H1 (cell line): ENCODE measurements at places on chromosomes 16 and 17.

GRCh38 chr16:77657016-77657415 is 65.3 kb upstream of the NUDT7 start:
- peak; percentile 47 for DNase-seq

- DNase-seq = no peak
These were observed 29.9 kb downstream of the PIEZO1 start for GRCh38 chr16:88754912-88755744.

DNA sequence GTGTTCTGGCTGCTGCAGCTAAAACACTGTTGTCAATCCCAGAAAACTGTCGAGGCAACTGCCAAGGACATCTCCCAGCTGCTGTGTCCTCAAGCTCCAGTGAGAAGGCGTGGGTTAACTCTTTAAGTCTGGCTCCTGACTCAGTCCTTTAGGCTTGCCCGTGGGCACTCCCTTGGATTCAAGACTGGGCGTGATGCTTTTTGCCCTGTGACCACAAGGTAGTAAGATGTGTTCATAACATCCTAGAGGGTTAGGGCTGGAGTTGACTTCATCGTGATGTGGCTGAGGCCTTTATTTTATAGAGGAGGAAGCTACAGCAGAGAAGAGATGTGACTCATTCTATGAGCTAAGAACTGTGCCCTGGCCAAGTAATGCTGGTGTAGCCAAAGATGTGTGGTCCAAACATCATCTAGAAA is 50.9 kb upstream of the TEKT3 start:
- no peak for DNase-seq

DNA sequence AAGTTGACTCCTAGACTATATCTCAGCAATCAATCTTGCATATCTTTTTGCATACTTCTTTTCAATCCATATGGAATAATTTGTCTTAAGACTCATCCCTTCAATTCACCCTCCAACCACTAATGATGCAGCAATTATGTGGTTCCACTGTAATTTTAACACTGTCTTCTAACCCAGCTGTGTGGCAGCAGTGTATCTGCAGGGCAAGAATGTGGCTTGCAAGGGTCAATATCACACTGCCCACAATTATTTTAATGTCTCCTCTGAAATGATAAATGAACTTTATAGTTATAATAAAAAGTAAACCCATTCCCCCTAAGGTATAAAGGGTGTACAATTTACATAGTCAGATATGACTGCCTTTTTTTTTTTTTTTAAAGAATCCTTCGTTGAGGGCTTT is 48.6 kb downstream of the FTO start:
- no peak for DNase-seq

- DNase-seq = no peak
These were observed 1748.9 kb downstream of the TP53TG3F start for GRCh38 chr16:35208001-35208935.

DNA sequence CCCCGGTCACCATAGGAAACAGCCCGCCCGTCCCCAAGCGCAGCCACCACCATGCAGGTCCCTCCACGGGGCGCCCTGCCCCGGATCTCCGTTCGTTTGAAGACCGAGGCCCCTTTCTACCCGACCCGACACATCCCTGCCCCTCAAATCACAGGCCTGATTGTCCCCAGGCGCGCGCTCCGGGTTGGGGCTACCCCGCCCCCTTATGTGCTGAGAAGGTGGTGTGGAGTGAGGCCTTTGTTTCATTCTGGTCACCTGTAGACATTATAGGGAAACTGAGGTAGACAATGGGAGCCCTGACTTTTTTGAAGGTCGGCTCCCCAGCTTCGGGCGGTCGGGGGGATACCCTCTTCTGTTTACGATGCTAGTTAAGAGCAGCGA is 763 bp upstream of the ACTG1 start:
- DNase-seq = no peak

DNA sequence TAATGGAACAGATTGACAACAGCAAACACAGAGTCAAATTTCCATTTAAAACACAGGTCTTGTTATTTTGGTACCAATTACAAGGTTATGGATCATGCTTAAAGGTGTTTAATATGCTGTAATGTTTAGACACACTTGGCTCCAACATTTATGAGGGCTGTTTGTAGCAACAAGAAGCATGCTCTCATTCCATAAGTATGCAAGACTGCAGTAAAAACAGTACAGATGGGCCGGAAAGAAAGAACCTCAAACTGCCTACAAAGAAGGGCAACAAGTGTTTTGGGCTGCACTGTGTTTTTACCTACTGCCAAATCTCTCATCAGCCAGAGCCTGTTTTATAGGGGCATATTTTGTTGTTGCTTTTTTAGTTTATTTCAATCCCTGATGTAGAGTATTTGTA is 100.5 kb upstream of the HS3ST3A1 start:
- no peak for DNase-seq

DNA sequence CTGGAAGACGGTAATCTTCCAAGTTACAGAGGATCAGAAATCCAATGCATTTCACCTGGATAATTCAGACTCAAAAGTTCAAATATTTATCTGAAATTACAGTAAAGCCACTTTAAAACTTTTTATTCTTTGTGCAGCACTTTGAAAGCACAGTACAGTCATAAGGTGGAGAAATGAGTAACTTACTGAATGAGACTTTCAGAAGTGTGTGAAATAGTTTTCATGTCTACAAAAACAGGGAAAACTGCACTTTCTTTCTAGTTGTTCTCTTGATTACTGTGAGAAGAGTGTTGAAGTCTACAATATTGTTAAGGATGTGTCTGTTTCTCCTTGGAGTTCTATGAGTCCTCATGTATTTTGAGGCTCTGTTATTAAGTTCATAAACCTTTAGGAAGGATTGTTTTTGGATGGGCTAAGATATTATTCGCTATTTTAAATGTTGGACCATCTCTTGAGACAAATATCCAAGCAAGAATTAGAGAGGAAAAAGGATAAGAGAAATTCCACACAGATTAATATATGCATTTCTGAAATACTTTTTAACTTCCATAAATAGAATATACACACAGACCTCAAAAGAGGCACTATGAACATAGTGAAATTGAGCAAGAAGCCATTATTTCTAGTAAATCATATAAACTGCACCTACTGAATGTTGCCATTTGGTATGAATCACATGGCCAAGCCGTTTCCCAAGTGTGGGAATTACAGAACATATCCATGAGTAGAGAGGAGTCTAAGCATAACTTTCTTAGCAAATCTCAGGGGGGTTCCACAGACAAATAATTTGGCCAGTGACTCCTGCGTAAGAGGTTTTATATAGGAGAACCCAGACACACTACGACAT is 83.6 kb upstream of the PLEKHM1 start:
- DNase-seq = no peak

- no peak for DNase-seq
These were observed 7.4 kb downstream of the ZNF689 start for GRCh38 chr16:30602616-30603277.

GRCh38 chr17:42980766-42981397 is 517 bp downstream of the RUNDC1 start:
- DNase-seq = peak; percentile 65

DNA sequence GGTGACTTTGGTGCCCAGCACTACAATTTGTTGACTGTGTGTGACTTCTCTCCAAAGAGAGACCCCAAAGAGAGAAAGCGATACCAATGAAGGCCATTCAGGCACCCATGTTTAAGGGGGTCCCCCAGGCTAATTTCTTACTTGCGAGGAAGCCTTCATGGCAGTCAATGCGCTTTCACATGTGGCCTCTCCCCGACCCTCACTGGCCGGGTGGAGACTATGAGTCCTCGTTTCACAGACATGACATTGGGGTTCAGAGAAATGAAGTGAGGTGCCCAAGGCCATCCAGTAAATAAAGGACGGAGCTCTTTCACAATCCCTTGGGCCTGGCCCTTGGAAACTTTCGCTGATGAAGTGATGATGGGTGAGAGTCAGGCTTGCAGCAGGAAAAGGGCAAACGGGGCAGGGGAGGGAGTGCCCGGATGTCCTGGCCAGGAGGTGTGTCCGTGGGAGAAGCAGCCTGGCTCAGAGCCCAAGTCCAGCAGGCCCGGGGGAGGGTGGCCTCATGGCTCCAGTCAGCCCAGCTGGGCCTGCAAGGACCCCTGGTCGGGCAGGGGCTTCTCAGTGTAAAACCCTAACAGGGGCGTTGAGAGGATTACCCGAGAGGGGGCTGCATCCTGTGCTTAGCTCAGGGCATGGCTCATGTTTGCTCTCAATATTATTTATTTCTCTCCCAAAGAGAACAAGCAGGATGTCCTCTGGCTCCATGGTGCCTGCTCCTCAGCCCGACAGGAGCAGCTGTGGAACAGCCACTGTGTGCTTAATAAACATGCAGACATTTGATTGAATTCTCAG is 14.7 kb downstream of the TBX2 start:
- DNase-seq = peak; percentile 41

DNA sequence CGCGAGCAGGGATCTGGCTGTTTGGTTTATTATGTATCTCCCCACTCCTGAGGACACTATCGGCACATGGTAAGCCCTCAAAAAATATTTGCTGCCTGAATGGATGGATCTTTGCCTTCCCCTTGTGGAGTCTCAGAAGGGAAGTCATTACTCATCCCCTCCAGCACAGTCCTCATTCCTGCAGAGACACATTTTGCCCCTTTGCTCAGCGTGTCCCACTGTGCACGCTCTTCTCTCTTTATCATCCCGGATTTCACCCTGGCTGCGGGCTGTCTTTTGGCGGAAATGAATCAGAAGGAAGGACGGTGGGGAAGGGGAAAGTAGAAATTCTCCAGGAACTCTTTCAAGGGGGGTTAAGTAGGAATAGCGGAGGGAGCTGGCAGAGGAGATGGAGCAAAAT is 125.2 kb upstream of the CDC42EP4 start:
- DNase-seq = no peak

DNA sequence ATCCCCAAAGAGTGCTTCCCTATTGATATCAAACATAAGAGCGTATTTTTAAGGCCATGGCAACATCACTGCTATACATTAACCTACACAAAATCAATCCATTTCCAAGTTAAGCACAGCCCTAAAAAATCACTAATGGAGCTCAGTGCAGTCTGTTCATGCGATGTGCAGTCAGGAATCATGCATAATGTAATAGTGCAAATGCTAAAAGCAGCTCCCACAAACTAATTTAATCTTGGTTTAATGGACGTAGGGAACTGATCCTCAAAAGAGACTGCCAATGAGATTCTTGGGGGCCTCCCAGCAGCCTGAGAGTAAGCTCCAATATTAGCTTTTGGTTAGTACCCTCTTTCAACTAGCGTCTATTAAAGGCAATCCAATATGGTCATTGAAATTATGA is 245.9 kb downstream of the TOX3 start:
- DNase-seq = no peak

DNA sequence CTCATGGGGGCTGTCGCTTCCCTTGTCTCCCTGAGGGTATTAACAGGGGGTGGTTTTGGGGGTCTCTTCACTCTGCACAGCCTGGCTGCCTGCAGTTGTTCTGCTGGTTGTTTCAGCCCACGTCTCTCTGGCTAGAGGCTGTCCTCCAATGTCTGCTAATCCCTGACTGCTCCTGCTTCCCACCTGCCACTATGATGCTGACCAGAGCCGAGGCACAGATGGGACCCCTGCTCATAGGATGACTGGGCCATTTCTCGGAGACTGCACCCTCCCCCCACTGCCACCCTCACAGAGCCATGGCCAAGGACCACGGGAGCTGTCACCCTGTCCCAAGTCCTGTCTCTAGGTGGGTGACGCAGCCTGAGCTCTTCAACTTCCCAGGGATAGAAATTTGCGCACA is 1.6 kb upstream of the ACSF3 start:
- DNase-seq = no peak

DNA sequence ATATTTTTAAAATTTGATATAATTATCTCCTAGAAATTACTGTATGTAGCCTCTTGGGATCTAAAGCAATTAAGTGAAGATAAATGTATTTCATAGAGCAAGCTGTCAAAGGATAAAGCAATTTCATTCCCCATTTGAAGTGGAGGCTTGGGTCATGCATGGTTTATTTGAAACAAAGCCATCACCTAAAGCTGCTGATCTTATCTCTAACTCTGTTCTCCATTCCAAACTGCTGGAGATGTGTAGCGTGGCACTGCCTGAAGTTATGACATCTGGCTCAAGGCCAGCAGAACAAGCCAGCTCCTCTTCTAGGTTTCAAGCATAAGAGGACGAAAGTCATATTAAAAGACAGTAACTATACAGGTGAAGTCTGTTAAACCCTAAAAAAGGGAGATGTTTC is 83.9 kb downstream of the HIC1 start:
- no peak for DNase-seq

DNA sequence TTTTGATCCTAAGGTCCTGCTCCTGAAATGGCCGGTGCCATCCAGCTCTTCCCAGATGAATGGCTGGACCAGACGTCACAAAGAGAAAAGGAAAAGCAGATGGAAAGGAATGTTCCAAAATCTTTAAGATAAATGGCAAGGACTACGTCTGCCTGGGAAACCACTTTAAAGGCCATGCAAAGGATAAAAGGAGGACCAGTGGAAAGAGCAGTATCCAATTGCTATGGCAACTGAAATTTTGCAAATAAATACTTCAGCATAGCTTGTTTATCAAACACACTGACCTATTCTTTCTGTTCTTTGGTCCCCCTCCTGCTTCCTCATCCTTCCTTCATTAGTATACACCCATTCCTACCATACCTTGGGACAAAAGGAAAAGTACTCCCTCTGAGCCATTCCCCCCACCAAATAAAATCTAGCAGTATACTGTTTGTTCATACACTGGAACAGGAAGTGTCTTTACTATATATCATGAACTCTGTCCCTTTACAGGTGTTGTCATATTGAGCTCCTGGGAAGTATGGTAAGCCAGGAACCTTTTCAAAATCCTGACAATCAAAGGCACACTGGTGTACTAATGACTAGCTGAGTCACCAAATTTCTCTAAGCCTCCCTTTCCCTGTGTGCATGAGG is 37.2 kb upstream of the NUFIP2 start:
- DNase-seq = no peak

DNA sequence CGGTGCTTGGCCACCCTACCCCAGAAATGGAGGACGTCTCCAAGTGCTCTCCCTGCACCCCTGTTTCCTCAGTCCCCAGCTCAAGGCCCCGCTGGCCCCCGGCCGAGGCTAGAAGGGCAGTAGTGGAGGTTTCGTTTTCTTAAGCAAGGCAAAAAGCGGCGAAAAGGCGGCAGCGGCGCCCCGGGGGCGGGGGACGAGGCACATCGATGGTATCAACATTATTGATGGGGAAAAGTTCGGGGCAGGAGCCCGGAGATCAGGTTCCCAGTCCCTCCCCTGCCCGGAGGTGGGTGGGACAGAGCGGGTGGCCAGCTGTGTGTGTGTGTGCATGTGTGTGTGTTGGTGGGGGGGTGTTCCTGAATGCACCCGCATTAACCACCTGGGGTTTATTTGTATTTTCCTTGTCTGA is 4.1 kb upstream of the SALL1 start:
- DNase-seq = no peak

DNA sequence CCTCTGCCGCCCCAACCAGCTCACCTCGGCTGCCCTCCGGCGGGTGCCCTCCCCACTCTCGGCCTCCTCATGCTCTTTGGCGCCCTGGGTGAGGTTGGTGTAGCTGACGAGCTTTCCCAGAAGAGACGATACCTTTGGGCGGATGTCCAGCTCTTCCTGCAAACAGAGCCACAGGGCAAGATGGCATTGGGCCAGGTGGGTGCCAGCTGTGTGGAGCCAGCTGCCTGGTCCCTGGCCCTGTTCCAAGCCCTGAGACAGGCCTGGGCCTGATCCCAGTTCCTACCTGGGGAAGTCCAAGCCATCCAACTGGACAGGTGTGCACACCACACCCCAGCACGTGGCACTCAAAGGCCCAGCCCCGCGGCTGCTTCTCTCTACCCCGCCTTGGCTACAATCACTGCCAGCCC is 6.9 kb downstream of the SLC12A4 start:
- no peak for DNase-seq
